Stimulated activated CD4-positive, alpha-beta T cell treated with anti-CD3 and anti-CD28 coated beads, Interleukin-15, amount 100 ng/mL, for 1 hour (primary cell): ENCODE measurements at places on chromosomes 12 and 14.
A peak's percentile ranks its signal among the peaks of the same experiment; 100 is the strongest.

DNA sequence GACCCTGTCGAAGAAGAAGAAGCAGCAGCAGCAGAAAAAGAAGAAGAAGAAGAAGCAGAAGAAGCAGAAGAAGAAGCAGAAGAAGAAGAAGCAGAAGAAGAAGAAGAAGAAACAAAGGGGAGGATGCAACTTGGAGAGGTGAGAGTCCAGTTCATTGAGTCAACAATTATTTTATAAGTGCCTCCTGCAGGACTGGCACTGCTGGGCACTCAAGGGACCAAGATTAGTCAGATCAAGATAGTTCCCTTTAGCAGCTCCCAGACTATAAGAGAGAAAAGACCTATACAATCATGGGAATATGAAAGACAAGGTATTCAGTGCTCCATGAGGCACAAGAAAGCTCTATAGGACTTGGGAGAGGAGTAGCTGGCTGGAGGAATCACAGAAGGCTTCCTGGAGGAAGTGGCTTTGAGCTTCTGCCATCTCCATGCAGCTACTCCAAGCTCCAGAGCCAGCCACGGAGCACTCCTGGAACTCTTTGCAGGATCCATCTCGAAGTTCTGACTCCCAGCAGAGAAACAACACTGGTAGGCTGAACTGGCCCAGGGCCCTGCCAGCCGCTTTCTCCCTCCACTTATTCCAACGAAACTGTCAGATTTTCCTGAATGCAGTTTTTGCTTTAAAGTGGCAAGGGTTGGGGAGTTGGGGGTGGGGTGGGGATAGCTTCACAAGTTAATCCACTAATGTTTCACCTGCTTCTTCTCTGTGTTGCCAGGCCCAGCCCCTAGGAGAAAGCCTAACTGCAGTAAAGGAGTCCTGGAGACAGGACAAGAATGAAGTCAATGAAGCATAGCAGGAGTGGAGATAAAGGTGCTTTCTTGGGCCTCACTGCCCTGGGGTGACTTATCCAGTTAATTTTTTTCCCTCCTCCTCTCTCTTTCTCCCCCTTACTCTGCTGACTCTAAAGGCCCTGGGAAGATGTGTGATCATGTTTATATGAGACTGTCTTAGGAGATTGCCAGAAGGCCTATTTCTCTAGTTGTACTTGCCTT, 140.1 kb upstream of the PARP11 start:
- DNase-seq = no peak

DNA sequence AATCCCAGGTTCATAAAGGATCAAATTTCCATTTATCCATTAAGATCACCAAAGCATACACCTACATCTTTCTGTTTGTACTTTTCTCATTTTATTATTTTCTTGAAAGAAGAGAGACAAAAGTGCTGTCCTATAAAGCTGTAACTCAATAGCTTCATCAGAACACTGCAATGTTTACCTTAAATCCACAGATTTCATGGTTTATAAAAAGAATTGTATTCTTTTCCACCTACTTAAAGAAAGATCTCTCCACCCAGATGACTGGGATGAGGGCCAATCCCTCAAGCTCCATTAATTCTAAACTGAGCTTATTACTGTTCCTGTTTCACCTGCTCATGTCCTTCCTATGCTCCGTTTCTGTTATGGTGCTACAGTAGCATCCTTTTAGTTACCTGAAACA, 470.6 kb downstream of the BCAT1 start:
- DNase-seq = no peak

DNA sequence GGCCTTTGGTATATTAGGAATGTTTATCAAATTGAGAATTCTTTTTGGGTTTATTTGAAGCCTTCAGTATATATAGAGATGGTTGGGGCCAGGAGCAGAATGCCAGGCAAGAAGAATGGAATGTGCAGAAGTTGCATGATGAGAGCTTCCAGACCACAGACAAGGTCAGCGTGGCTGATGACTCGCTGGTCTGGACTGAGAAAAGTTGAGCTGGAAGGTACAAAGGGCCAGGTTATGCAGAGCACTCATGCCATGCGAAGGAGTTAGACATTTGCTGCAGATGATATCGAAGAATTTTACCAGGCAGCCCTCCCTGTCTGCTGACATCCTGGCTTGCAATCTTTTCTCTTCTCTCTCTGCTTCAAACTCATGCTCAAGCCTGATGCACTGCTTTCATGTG, 196.2 kb upstream of the ARHGAP5 start:
- no peak for DNase-seq

GRCh38 chr12:123427036-123427769, 9.3 kb downstream of the RILPL2 start:
- no peak for DNase-seq

DNA sequence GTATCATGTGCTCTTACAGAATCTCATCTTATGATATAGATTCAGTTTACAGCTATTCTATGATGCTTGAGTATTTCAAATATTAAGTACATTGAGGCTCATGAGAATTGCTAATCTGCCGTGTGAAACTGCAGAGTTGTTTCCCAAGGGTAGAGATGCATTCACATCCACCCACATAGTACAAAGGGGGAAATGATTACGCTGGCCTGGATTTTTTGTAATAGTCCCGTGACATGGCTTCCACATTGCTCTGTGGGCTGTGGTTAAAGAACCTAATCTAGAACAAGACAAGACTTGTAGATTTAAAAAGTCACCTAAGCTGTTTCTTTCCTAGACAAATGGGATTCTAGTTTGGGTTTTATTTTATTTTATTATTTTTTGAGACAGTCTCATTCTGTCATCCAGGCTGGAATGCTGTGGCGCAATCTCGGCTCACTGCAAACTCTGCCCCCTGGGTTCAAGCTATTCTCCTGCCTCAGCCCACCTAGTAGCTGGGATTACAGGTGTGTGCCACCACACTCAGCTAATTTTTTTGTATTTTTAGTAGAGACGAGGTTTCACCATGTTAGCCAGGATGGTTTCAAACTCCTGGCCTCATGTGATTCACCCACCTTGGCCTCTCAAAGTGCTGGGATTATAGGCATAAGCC, 13.0 kb upstream of the RIOX1 start:
- no peak for DNase-seq

GRCh38 chr14:22200977-22201605, 387.9 kb downstream of the DAD1 start:
- DNase-seq = no peak

DNA sequence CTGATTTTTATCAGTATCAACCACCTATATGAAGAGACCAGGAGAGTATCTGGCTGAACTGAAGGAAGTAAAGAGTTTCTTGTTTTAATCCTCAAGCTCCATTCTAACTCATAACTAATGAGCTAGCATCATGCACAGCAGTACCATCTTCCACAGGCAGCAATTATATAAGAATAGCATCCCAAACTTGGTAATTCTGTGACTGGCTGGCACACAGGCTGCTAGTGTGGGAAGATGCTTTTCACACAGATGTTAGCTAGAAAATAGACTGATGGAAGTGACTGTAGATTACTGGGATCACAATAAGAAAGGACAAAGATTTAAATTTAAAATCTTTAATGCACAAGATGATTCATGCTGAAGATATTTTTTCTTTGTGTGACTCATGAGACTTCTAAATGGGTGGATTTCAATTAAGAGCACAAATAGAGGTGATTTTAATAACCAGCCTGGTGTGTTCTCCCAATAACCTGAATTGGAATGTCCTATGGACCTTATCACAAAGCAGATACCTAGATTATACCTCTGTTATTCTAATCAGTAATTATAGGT, 417.7 kb upstream of the ATXN7L3B start:
- DNase-seq = no peak

DNA sequence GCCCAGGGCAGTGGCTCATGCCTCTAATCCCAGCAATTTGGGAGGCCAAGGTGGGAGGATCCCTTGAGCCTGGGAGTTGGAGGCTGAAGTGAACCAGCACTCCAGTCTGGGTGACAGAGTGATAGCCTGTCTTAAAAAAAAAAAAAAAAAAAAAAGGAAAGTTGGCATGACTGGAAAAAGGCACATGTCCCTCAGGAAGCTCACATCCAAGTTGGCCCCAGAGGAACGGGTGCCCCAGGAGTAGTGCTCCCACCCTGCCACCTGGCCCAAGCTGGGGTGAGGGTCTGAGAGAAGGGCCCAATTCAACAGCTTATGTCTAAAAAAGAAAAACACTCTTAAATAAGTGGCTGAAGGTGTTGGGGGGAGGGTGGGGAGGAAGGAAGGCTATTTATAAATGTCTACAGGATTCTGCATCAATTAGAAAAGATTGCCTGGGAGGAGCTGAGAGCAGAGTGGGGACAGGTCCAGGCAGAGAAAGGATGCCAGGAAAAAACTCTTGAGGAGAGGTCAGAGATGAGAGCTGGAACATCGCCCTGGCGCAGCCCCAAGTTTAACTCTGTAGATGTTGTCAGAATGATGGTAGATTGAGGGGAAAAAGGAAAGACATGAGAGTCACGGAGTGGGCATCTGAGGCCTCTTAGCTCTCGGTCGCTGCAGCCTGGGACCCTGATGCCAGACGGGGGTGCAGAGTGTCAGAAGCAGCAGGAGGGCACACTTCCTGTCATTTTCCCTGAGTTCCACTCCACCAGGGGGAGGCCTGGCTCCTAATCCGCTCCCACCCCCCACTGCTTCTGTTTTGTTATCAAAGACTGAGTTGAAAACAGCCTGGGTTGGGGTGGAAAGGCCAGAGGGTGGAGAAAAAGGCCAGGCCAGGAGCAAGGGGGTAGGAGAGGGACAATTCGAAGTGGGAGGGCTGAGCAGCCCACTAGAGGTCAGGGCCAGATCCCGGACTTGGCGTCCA, 7.3 kb downstream of the SPRYD3 start:
- no peak for DNase-seq

DNA sequence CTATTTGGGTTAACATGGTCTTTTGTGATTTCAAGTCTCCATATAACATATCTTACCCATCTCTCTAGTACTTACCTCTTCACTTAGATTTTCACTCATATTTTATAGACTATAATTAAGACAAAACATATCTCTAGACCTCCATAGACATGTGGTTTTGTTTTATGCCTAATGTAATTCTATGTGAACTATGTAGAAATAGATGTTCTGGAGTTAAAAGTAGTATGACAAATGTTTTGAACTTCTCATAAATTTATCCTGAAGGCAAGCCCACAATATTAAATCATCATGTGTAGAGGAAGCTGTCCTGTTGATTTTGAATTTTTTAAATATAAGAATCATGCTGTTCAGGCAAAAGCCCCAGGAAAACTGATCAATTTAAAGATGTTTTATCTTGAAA, 169.2 kb downstream of the SYT1 start:
- no peak for DNase-seq

- DNase-seq = no peak
Measured at GRCh38 chr12:132566516-132567131, 43.8 kb downstream of the LRCOL1 start.

DNA sequence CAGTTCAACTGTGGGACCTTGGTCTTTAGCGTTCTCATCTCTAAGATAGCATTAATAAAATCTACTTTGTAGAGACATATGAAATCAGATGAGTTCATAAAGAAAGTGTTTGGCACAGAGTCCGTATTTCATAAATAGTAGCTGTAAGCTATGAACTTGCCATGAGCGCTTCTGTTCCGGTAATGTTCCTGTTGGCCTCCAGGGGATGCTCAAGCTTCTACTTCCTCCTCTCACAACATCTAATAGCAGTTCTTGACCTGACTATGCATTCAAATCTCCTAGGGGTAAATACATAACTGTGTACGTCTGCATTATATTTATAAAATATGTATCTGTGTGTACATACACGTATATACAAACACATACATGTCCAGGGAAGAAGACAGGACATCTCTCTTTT, 288.2 kb upstream of the TMPO start:
- DNase-seq = no peak

DNA sequence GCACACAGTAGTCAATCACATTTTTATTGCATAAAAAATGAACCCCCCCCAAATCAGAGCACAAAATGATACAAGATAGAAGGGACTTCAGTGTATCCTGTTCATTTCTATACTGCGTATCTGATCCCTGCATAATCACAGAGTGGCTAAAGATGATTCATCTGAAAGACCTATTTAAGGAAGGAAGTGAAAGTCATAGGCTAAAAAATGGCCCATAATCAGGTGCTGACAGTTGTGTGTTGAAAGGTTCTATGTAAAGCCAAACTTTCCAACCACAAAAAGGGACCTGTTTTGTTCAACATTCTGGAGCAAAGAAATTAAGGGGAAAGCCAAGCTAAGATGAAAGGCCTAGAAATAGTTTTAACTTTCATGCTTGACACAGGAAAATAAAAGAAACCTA, 147.8 kb upstream of the ATP2B1 start:
- DNase-seq = no peak

DNA sequence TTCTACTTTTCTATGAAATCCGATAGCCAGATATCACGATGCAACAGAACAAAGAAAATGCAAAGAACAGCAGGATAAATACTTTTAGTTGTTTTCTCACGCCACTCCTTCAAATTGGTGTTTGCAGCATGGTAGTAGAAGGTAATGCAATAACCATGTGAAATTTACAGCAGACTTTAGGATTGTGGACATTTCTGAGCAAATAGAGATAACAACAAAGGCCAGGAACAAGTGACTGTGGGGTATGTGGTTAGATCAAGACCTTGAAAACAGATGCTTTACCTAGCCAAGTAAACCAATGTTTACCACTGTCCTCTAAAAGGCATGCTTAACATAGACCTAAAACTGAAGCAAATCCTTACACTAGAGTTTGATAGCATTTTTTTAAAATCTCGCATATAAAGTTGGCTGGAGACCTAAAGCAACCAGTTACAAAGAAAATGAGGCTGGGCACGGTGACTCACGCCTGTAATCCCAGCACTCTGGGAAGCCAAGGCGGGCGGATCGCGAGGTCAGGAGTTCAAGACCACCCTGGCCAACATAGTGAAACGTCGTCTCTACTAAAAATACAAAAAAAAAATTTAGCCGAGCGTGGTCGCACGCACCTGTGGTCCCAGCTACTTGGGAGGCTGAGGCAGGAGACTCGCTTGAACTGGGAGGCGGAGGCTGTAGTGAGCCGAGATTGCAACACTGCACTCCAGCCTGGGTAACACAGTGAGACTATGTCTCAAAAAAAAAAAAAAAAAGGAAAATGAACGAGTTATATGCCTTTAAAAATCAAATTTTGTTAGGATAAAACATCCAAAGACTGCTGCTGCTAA, 123.2 kb upstream of the FOXN3 start:
- no peak for DNase-seq

DNA sequence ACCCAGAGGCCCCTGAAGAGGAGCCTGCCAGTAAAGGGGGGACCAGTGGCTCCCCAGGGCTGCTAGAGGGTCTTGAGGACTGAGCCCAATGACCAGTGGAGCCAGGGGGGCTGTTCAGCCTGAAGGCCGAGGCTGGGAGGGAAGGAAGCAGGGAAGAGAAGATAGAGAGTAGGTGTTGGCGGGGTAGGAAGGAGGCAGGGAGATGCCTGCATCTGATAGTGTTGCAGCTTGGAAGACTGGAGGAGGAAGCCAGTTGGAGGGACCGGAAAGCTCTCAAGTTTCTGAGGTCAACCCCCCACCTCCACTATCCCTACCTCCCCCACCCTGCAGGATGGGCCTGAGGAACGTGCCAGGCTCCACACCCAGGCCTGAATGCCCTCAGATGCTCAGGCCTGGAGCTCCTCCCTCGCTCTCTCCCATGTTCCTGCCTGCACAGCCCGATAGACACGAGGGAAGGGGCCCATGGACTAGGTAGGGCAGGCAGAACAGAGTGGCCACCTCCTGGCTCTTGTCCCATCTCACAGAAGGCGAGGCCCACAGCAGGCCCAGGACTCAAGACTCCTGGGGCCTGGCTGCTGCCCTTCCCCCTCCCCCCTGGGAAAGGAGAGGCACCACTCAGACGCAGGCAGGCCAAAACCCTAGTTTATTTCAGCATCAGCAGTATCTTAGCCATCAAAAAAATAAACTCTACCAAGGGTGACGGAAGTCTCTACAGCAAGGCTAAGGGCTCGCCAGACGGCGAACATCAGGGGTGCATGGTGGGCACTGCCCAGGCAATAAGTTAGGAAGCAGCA, 3.4 kb downstream of the CKB start:
- no peak for DNase-seq

- DNase-seq = peak; percentile 64
Measured at GRCh38 chr14:105537580-105538474, 11.4 kb downstream of the TMEM121 start.
